ENCODE measurements at places on chromosomes 4 and X.

GRCh38 chr4:121711263-121712000 lies 14.7 kb upstream of the ANXA5 start:
- peak; percentile 47 for DNase-seq

- no peak for DNase-seq
Measured at GRCh38 chr4:96455045-96455720, 615.3 kb downstream of the PDHA2 start.

DNA sequence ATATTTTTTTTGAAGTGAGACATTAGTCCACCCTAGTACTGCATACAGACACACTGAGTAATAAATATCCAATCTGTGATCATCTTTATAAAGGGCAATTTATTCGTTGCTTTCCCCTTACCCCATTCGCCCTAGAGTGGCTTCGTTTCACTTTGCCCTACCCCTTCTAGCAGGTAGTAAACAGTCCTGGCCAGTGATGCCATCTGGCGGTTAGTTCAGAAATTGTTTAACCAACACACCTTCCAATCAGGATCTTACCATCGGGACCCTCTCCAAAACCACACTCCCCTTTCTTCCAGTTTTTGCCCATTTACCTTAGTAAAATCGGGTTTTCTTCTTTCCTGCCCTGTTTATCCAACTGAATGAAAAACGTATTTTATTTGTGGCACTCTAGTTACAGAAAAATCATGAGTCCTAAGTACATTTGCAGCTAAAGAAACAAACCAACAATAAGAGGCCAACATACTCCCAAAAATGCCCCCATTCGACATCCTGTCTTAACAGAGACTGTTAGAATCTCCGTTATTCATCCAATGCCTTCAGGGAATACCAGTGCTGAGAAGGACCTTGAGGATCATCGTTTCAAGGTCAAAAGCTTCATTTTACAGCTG lies 2.2 kb downstream of the PPA2 start:
- DNase-seq = peak; percentile 48

DNA sequence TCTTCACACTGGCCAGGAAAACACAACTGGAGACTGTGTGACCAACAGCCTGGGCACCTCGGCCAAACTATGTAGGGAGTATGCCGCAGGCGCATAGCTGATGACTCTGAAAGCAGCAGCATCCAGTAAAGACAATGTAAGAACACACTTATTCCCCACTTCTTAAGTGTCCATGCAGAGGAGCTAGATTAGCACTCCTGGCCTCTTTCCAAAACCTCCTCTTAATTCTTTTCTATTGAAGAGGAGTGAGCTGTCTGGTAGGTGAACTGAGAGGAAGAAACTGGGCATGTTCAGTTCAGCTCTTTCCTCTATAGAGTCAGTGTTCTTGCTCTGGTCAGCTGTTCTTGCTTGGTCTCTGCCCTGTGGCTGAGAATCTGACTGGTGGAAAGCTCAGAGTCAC lies 21.1 kb downstream of the NMU start:
- no peak for DNase-seq

- DNase-seq = no peak
Measured at GRCh38 chr4:180356766-180357165, 1886.4 kb upstream of the TENM3 start.

DNA sequence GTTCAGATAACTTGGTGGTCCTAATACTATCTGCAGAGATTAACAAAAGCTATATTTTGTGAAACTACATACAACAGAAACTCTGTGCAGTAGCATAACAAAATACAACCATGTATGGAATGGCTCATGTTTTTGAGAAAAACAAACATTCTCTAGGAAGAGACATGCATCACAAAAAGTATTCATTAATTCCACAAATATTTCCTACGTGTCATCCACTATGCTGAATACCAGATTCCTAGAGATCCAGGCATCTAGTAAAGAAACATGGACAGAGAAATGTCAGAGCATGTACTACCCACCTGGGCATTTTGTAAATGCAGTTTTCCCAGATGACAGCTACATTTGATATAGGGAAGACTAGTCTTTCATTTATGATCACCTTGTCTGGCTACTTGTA lies 248.1 kb downstream of the OPHN1 start:
- DNase-seq = no peak

- no peak for DNase-seq
Measured at GRCh38 chr4:157225096-157225495, 4.6 kb downstream of the GRIA2 start.

- DNase-seq = no peak
Measured at GRCh38 chrX:11420851-11421250, 127.6 kb downstream of the AMELX start.

GRCh38 chr4:139367421-139368090 lies 65.3 kb upstream of the NDUFC1 start:
- DNase-seq = no peak

DNA sequence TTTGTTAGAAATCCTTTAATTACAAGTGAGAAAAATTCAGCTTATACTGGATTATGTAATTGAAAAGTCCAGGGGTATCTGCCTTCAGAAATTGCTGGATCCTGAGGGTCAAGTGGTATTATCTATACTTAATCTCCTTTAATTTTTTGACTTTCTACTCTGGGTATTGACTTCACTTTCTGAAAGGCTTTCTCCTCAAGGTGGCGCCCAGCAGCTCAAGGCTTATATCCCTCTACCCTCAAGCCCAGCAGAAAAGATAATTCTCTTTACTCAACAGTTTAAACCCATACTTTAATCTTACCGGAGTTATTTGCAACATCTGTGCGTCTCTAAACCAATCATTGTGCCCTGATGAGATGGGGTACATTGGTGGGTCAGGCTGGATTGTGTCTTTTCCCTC lies 129.5 kb downstream of the LARP7 start:
- DNase-seq = no peak

- no peak for DNase-seq
Measured at GRCh38 chr4:147094238-147094637, 148.6 kb upstream of the TTC29 start.

- no peak for DNase-seq
Measured at GRCh38 chr4:163988391-163988790, 493.9 kb downstream of the TMA16 start.

DNA sequence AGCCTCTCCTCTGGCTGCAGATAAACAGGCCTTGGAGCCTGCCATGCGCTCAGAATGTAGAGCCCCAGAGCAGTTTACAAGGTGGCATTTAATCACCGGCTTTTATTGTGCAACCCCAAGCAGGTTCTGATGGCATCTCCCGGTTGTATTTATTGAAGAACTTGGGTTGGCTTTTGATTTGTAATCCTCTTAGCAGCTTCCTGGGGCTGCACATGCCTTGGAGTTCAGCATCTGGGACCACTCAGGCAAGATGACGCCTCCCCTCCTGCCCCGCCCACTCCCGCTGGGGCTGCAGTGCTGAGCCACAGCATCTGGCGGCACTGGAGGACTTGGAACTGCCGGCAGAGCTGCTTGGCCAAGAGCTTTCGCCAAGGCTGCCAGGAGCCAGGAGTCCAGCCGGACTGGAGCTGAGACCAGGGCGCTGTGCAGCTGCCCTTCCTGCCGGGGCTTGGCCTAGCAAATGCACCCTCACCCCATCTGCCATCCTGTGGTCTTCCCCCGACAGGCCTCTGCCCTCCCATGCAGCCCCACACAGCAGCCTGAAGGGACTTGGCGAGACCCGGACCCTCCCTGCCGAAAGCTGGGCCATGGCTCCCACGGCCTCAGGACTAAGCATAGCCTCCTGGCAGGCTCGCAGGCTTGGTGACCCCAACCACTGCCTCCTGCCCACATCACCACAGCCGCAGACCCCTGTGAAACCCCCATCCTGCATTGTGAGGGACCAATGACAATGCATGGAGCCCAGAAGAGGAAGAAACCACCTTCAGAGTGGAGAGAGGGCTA lies 5.4 kb downstream of the HTRA3 start:
- DNase-seq = no peak

GRCh38 chr4:164536814-164537213 lies 217.1 kb upstream of the SMIM31 start:
- DNase-seq = no peak

DNA sequence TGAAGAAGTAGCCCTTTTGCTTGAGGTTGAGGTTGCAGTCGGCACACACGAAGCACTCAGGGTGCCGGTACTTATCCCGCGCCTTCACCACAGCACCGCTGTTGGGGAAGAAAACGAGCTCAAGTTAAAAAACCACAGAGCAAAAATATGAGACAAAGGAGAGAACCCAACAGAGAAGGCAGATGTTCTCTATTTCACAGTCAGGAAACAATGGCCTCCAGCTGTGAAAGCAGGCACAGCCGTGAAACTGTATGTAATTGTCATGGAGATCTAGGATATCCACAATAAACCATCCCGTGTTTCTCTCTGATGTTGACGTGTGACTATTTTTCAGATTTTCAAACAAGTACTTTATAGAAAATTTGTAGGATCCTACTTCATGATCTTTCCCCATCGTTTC lies 30.9 kb upstream of the CCDC110 start:
- DNase-seq = no peak

DNA sequence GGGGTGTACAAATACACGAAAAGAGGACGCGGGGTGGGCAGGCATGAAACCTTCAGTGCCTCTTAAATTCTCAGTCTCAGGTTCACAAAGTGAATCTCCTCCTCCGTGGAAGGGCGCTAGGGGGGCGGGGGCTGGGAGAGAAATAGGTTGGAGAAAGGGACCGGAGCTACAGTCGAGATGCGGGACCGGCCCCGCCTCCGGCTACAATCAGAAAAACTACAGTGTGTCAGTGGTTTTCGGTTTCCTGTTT lies 3.4 kb downstream of the MAML3 start:
- DNase-seq = no peak

DNA sequence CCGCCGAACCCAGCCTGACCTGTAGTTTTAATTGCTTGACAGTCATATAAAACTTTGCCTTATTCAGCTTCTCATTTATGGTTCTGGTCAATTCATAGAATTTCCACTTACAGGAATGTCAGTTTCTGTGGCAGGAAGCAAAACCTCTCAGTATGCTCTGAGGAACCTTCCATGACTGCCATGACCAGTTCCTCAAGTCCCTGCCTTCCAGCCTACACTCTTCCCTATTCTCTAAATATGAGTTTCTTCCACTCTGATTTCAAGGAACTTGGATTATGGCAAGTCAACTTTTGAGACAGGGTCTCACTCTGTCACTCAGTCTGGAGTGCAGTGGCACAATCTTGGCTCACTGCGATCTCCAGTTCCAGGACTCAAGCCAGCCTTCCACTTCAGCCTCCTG lies 26.0 kb upstream of the NSUN7 start:
- no peak for DNase-seq

DNA sequence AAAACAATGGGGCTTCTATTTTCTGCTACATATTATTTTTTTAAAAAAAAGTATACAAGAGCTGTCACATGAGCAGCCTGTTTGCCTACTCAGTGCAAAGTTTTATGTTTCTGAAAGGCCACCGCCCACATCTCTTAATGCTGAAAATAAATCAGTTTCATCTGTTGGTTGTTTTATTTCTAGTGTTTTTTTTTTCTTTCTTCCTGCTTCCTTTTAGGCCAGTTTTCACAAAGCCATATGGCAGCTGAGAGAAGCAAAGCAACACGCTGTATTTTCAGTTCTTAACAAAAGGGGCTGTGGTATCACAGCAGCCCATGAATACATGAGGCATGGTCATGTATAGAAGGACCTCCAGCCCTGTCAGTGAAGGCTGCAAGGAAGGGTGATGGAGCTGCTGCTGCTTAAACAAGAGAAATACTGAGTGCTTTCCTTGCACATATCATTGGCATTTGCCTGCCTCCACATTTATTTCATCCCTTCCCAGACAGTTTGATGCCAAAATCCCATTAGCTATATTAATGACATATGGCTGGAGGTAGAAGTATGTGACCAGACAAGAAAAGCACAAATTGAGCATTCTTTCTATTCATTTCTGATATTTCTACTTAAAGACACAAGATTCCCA lies 172.5 kb downstream of the PCDH18 start:
- no peak for DNase-seq

GRCh38 chr4:118904418-118904817 lies 15.8 kb downstream of the SYNPO2 start:
- no peak for DNase-seq

DNA sequence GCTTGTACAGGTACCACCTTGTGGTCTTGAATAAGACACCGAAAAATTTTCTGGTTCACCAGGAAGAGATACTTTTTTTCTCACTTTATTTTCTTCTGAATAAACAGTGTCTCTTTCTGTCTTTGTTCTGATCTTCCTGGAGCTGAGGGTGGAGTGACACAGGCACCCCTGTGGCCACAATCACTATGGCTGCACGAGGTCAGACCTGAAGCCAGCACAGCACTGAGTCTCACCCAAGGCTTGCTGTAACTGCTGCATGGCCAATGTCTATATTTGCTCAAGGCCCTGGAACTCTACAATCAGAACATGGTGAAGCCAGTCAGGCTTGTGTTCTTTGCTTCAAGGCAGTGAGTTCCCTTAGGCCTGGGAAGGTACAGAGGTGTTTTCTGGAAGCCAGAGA lies 87.2 kb downstream of the GPR174 start:
- DNase-seq = no peak
